ENCODE measurements at places on chromosomes 7 and 10.
A peak's percentile ranks its signal among the peaks of the same experiment; 100 is the strongest.

DNA sequence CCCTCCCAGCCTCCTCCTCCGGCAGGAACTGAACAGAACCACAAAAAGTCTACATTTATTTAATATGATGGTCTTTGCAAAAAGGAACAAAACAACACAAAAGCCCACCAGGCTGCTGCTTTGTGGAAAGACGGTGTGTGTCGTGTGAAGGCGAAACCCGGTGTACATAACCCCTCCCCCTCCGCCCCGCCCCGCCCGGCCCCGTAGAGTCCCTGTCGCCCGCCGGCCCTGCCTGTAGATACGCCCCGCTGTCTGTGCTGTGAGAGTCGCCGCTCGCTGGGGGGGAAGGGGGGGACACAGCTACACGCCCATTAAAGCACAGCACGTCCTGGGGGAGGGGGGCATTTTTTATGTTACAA is 83.3 kb downstream of the PAX2 start:
- peak; percentile 19 for DNase-seq

- no peak for DNase-seq
Measured at GRCh38 chr7:114784746-114785145, 137.1 kb upstream of the MDFIC start.

- DNase-seq, result no peak
Measured at GRCh38 chr10:104090611-104091010, 4.9 kb upstream of the COL17A1 start.

GRCh38 chr10:8138471-8138870 is 84.0 kb downstream of the GATA3 start:
- DNase-seq, result no peak

- no peak for DNase-seq
Measured at GRCh38 chr10:35352512-35352911, 16.2 kb downstream of the CCNY start.

GRCh38 chr7:155201325-155202087 is 96.2 kb upstream of the INSIG1 start:
- no peak for DNase-seq

GRCh38 chr10:118220346-118220850 is 121.7 kb downstream of the FAM204A start:
- DNase-seq, result no peak

DNA sequence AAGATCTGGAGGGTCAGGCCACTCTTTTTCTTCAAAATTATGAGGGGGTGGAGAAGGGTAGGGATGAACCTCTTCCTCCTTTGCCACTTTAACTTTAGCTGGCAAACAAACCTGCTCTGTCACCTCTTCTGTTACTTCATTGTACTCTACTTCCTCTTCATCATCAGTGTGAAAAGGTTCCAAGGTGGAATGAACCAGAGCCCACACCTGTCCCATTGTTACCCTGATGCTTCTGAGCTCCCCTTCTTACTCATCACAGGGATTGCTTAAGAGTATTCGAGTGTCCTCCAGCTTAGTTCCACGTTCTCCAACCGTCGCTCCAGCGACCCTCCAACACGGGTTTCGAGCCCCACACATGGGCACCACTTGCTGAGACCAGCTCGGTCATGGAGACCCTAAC is 5.2 kb downstream of the MRPS24 start:
- no peak for DNase-seq

DNA sequence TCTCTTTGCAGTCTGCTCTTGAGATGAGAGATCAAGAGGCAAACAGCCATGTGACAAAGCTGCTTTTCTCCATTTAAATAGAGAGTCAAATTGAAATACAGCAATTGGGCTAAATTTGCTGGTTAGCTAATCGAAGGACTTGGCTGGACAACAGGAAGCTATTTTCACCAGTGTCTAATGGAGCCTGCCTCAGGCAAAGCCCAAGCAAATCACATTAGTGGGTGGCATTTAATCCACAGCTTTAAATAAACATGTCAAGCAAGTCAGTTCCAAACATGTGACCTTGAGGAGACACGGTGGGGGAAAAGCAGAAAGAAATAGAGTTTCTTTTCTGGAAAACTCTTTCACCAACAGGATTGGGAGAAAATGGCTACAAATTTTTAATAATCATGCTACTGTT is 180.5 kb upstream of the AOAH start:
- peak; percentile 67 for DNase-seq

DNA sequence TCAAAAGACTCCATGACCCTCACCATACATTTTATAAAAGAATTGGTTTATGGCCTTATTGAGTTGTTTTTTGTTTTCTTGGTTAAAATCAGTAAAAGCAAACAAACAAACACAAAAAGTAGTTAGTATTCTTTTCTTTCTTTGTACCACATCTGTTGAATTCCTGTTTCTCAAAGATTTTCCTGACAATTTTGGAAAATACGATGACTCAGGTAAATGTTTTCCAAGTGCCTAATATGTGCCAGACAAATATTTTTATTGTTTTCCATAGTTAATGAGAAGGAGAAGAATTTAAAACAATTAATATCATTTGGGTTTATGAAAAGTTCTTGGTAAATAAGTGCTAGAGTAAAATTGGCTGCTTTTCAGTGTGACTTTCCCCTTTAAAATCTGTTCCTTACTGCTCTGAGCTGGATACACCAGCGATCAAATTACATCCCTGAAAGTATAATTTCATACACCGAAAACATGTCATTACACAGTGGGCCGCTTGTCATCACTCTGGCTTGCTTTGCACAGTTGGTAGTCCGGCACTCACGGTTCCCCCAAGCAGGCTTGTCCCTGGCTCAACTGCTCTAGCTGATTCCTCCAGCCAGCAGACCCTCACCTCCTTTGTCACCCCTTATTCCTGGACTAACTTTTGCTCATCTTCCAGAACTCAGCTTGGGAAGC is 80.5 kb downstream of the TBXAS1 start:
- DNase-seq, result peak; percentile 52

GRCh38 chr7:91898240-91898992 is 17.9 kb upstream of the MTERF1 start:
- DNase-seq, result no peak

GRCh38 chr10:50498465-50498864 is 125.3 kb downstream of the SGMS1 start:
- DNase-seq, result no peak

DNA sequence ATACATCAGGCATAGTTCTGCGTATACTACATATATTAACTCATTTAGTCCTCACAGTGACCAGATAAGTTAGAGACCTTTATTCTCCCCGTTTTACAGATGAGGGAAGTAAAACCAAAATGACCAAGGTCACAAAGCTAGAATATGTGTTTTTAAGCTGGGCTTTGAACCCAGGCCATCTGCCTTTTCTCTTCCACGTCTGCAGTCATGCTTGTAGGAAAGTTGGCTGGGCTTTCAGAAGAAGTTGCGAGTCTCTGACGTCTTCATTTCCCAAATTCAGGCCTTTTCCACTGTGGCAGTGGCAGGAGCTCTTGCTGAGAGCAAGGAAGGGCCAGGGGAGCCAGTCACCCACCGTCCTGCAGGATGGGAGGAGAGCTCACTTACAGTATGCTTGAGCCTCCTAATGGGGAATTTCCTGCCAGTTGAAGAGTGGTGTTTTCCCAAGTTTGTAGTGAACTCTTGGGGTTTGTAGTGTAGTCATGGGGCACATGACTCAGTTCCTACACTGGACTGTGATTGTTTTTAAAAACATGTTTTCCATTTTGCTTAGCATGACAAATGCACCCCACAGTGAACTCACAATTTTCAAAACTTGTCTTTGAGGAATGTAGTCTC is 34.2 kb downstream of the CYP17A1 start:
- DNase-seq, result no peak

DNA sequence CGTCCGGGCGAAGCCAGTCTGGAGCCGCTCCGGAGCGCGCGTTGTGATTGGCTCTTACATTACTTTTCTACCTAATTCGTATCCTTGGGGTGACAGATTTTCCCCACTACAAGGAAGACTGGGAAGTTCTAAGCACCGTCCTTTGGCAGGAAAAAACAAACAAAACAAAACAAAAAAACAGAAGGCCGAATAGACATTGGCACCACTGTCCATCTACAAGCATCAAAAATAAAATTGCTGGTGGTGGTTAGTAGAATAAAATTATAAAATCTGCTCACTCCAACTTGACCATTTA is 651 bp upstream of the SKAP2 start:
- no peak for DNase-seq
